Sciatic nerve (tissue), 2 donors: ENCODE measurements at places on chromosomes 5 and 9. TPM values are rescaled to one million over a fixed set of nuclear protein-coding genes. Genes with fewer than 3 reads are reported as not detected.

Gene FBLL1
- 0.22 TPM for total RNA-seq

Gene PAEP
- not detected for total RNA-seq

Gene DNAH5
- total RNA-seq, result 0.58 TPM

Gene MCTP1
- 63.1 TPM for total RNA-seq

Gene PDGFRB
- 215 TPM for total RNA-seq

Gene MYO10
- 25.9 TPM for total RNA-seq

Gene GGTA1
- total RNA-seq, result 16.0 TPM

Gene F2RL2
- 0.89 TPM for total RNA-seq

Gene ECSCR
- 32.3 TPM for total RNA-seq

Gene SCGB3A1
- total RNA-seq, result not detected

Gene PCSK1
- total RNA-seq, result 0.09 TPM

Gene PHYHD1
- 38.7 TPM for total RNA-seq

Gene PCDHGB6
- total RNA-seq, result 12.4 TPM

Gene SMIM33
- not detected for total RNA-seq

Gene PCDHGA12
- total RNA-seq, result 12.1 TPM

Gene TYRP1
- total RNA-seq, result not detected

Gene ICE1
- total RNA-seq, result 34.6 TPM

Gene MAMDC2
- total RNA-seq, result 18.5 TPM

Gene SLC30A5
- 41.2 TPM for total RNA-seq

Gene EQTN
- total RNA-seq, result 0.49 TPM

Gene LRRC8A
- 67.2 TPM for total RNA-seq

Gene PTGDS
- total RNA-seq, result 1,668 TPM

Gene DNAJC21
- total RNA-seq, result 48.3 TPM

Gene LCN12
- 8.6 TPM for total RNA-seq

Gene FBXL7
- total RNA-seq, result 40.4 TPM

Gene ACOT12
- total RNA-seq, result not detected

Gene ARL10
- 29.2 TPM for total RNA-seq

Gene OSMR
- 103 TPM for total RNA-seq

Gene BHMT
- 3.2 TPM for total RNA-seq

Gene SLC4A9
- total RNA-seq, result 0.18 TPM

Gene ZNG1F
- 8.7 TPM for total RNA-seq

Gene SVEP1
- 110 TPM for total RNA-seq

Gene GPX8
- 34.9 TPM for total RNA-seq
